ENCODE measurements at places on chromosomes 2 and 18.

- DNase-seq, result no peak
These were observed 904 bp upstream of the SFXN5 start for GRCh38 chr2:73072416-73072815.

GRCh38 chr2:238489896-238490295, 63.2 kb downstream of the ASB1 start:
- DNase-seq, result no peak

- DNase-seq, result no peak
These were observed 470.5 kb upstream of the FAM98A start for GRCh38 chr2:34069604-34070003.

- no peak for DNase-seq
These were observed 1.3 kb downstream of the USP34 start for GRCh38 chr2:61469424-61470121.

DNA sequence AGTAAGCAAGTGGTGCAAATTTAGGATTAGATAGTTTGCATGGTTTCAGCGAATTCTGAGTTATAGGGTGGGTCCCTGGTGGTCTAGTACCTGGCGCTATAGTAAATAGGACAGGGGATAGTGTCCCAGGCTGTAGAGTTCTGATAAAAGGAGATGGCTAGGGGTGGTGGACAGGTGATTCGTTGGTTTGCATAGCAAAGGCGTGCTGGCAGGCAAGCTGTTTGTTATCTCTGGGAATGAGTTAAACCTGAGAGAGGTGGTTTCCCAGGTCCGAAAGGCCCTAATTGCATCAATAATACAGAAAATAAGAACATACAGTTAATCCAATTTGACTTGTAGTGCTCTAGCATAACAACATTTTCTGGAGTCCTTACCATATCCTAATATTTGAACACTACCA, 6.9 kb upstream of the ZDBF2 start:
- no peak for DNase-seq

GRCh38 chr2:58796239-58796910, 555.2 kb upstream of the FANCL start:
- no peak for DNase-seq
